ENCODE measurements at places on chromosomes 7 and 10.

DNA sequence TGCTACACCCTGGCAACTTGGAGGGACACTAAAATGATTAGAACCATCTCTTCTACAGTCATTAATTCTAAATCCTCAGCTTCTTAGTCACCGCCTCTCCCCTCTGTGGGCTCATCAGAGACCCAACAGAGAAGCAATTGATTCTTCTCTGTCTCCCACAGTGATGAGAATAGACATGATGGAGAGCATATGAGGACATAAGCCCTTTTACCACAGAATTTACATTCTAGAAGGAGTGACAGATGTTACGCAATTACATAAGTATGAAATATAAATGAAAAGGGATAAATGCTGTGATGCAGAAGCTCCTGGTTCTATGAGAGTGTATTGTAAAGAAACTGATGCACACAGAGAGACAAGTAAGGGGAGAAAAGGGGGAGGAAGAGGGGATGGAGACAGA, 18.1 kb upstream of the ABCB5 start:
- no peak overlapping the region for H3K27ac ChIP-seq
- no peak for DNase-seq
- peaks cover 3% of the 10 kb centered on the region for H3K4me1 ChIP-seq
- no peaks in the 10 kb centered on the region for H3K36me3 ChIP-seq
- H3K27me3 ChIP-seq, result peaks cover 20% of the 10 kb centered on the region

GRCh38 chr7:26208040-26208439, 6.5 kb downstream of the CBX3 start:
- no peak overlapping the region for H3K4me3 ChIP-seq
- peaks cover 68% of the 10 kb centered on the region for H3K36me3 ChIP-seq
- H3K27ac ChIP-seq, result peak overlapping the region; percentile 51
- DNase-seq, result no peak
- peaks cover 55% of the 10 kb centered on the region for H3K4me1 ChIP-seq

DNA sequence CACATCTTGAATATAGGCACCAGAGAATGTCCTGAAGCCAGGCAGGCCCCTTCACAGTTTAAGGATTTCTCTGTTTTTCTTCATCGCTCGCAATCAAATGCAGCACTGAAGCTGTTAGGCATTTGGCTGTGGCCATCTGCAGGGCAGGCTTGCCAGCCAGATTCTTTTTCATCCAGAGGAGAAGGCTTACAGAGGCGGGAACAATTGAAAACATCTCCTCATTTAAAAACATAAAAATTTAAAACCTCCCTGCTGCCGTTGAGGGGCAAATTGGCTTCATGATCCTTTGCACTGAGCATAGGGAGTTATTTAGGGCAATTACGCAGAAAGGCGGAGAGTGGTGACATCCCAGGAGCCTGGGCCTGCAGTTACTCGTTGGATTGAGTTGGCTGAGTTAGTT, 500.0 kb downstream of the TYW1 start:
- H3K4me3 ChIP-seq, result no peak overlapping the region
- no peak for DNase-seq
- H3K4me1 ChIP-seq, result no peaks in the 10 kb centered on the region

GRCh38 chr10:103661198-103661950, 167.9 kb downstream of the NEURL1 start:
- peaks cover 23% of the 10 kb centered on the region for H3K36me3 ChIP-seq
- peaks cover 4% of the 10 kb centered on the region for H3K4me1 ChIP-seq
- H3K4me3 ChIP-seq, result peak overlapping the region; percentile 88
- peak; percentile 58 for DNase-seq
- H3K27ac ChIP-seq, result peak overlapping the region; percentile 82

DNA sequence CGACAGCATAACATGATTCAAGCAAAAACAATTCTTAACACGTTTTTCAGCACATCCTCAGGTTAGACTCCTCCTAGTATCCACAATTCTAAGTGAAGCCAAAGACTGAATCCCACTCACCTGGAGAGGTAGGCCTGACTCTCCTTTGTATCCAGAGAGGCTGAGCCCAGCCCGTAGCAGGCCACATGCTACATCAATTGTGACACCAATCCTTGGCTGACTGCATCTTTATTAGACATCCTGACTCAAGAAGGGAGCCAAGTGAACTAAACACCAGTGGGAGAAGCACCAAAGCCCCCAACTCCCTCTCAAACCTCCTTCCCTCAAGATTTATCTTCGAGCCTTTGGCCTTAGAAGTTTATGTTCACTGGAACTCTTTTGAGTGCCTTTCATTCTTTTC, 125.5 kb upstream of the PDLIM1 start:
- no peaks in the 10 kb centered on the region for H3K4me1 ChIP-seq
- no peaks in the 10 kb centered on the region for H3K36me3 ChIP-seq
- DNase-seq, result no peak
- H3K4me3 ChIP-seq, result no peak overlapping the region
- H3K27ac ChIP-seq, result no peak overlapping the region

DNA sequence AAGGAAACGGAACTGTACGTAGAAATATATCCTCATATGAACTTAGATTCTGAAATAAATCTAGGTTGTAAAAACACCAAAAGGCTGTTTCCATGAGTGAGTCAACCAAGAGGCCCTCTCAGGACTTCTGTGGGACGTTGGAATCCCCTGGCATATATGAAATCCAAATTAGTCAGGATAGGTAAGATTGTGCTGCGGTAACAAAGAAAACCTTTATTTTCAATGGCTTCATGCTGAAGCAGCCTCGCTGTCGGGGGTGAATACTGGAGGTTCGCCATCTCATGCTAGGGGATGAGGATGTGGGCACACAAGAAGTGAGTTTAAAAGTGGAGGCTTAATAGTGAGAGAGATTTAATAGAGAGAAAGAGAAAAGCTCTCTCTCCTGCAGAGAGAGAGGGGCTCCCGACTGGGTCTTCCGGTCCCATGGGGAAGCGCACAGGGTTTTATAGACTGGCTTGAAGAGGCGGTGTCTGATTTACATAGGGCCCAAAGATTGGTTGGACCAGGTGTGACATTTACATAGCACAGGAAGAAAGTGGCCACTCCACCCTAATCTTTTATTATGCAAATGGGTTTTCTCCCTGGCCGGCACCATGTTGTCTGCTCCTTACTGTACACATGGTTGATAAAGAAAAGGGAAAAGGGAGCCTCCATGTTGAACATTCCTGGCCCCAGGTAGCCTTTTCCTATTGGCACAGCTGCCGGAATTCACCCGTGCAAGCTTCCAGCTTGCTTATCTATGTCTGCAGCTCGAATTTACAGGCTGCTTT, 52.3 kb upstream of the SEPHS1 start:
- no peak overlapping the region for H3K4me3 ChIP-seq
- no peaks in the 10 kb centered on the region for H3K4me1 ChIP-seq
- H3K36me3 ChIP-seq, result no peaks in the 10 kb centered on the region
- H3K27ac ChIP-seq, result no peak overlapping the region
- DNase-seq, result no peak

- no peak for DNase-seq
- peaks cover 44% of the 10 kb centered on the region for H3K36me3 ChIP-seq
- H3K27ac ChIP-seq, result peak overlapping the region; percentile 51
- peaks cover 15% of the 10 kb centered on the region for H3K4me1 ChIP-seq
- H3K27me3 ChIP-seq, result no peaks in the 10 kb centered on the region
- no peak overlapping the region for H3K4me3 ChIP-seq
Measured at GRCh38 chr7:158657189-158657746, 47.3 kb downstream of the NCAPG2 start.

GRCh38 chr10:374354-374753, 239.1 kb downstream of the ZMYND11 start:
- no peak for DNase-seq
- peaks cover 5% of the 10 kb centered on the region for H3K4me1 ChIP-seq
- H3K4me3 ChIP-seq, result no peak overlapping the region

GRCh38 chr10:35739998-35740397, 97.9 kb upstream of the FZD8 start:
- H3K27me3 ChIP-seq, result no peaks in the 10 kb centered on the region
- no peaks in the 10 kb centered on the region for H3K36me3 ChIP-seq
- H3K4me3 ChIP-seq, result no peak overlapping the region
- no peaks in the 10 kb centered on the region for H3K4me1 ChIP-seq
- DNase-seq, result no peak

- no peak for DNase-seq
- H3K27ac ChIP-seq, result no peak overlapping the region
- peaks cover 21% of the 10 kb centered on the region for H3K27me3 ChIP-seq
- H3K36me3 ChIP-seq, result no peaks in the 10 kb centered on the region
Measured at GRCh38 chr10:100697070-100697469, 48.3 kb upstream of the PAX2 start.

- DNase-seq, result no peak
- H3K27ac ChIP-seq, result no peak overlapping the region
- peaks cover 3% of the 10 kb centered on the region for H3K36me3 ChIP-seq
- peaks cover 76% of the 10 kb centered on the region for H3K27me3 ChIP-seq
Measured at GRCh38 chr10:129962031-129962871, 1.8 kb downstream of the EBF3 start.

GRCh38 chr10:88291289-88292184, 291.6 kb downstream of the RNLS start:
- DNase-seq, result no peak
- no peak overlapping the region for H3K4me3 ChIP-seq
- no peak overlapping the region for H3K27ac ChIP-seq
